ENCODE measurements at places on chromosomes 5 and 9.

- peak; percentile 23 for DNase-seq
Observed at GRCh38 chr5:98839469-98840383, 66.3 kb downstream of the RGMB start.

- DNase-seq, result no peak
Observed at GRCh38 chr5:135222771-135223170, 176.3 kb downstream of the MACROH2A1 start.

GRCh38 chr5:40480392-40480791, 199.3 kb upstream of the PTGER4 start:
- DNase-seq, result peak; percentile 49

GRCh38 chr5:158857976-158858375, 241.7 kb downstream of the EBF1 start:
- DNase-seq, result no peak

DNA sequence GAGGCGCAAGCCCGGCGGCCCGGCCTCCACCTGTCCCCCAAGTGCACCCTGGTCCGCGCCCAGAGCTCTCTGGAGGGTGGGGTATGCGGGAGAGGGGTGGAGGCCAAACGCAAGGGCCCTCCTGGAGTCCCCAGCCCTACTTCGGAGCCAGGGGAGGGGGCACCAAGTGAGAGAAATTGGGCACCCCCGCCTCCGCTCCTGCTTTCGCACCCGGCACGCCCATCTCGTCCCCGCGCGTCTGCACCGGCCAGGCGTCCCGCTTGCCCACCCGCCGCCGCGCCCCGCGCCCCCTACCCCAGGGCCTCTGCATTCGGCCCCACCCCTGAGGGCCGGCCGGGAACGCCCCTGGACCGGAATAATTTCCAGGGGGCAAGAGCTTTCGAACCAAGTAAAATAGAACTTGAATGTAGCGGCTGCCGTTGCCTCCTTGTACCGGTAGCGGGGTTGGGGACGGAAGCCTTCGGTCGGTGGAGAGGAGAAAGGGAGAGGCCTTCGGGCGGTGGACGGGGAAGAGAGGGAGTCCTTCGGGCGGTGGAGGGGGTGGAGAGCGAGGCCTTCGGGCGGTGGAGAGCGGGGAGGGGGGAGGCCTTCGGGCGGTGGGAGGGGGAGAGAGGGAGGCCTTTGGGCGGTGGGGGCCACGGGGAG, 694 bp upstream of the PHPT1 start:
- no peak for DNase-seq

GRCh38 chr5:132297211-132297940, 3.2 kb downstream of the SLC22A4 start:
- DNase-seq, result no peak

DNA sequence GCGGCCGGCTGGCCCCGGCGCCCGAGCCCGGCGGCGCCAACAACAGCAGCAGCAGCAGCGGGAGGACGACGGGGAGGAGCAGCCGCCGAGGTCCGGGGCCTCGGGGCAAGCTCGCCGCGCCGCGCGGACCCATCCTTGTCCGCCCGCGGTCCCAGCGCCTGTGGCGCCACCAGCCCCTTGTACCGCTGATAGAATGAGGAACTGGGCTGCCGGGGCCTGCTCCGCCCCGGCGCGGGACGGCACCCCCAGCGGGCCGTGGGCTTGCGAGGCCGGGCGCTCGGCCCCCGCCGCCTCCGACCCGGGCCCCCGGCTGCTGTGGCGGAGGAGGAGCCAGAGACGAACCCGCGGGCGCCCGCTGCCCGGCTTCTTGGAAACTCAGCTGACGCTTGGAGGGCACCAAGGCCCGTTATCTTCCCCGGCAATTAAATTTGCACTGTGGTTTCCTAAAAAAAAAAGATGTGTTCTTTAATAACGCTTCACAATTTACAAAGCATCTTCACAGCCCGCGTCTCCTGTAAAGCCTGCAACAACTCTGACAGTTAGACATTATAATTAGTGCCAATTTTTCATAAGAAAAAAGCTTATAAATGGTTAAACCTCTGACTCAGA, at the start of gene ARSB:
Gene ARSB, minus strand, starts transcription at position 195 of the 609 bp plus-strand sequence. Its CDS starts 62 bp downstream, at position 133.
- peak; percentile 64 for DNase-seq

DNA sequence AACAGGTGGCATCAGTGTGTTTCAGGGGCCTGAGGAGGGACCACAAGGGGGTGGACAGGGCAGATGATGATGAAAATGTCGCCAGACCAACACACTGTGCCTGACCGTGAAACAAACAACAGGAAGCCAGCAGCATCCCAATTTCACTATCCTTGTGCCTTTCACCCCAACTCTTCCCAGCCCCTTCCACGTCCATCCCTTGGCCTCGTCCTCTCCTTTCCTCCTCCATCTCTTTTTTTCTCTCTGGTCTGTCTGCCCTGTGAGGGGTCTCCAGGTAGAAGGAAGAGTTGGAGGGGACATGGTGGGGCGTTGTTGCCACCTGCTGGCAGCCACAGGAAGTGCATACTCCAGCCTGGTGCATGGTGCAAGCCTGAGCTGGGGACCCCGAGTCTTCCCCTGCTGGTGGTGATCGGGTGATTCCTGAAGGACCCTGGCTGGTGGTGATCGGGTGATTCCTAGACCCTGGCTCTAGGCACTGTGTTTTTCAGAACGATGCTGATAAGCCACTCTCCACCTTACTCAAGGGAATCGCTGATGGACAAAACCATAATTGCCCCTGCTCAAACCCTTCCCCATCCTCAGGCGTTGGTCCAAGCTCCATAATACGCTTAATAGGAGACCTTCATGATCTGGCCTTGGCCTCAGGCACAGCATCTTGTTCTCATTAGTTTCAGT, 21.7 kb upstream of the NSD1 start:
- DNase-seq, result peak; percentile 43

DNA sequence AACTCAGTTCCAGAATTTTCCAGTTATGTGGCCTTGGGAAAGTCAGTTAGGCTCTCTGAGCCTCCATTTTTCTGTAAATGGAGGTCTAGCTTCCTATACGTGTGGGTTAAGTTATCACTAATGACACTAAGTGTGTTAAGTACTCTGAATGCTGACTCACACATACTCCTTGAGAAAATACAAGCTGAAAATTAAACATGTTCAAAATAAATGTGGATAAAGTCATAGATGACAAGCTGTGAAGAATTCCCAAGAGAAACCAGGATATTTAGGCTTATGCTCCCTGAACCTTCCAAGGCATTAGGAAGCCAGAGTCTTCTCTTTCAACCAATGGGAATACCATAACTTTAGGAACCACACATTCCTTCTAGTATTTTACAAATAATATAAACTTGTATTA, 58.1 kb downstream of the ABCA1 start:
- peak; percentile 58 for DNase-seq

DNA sequence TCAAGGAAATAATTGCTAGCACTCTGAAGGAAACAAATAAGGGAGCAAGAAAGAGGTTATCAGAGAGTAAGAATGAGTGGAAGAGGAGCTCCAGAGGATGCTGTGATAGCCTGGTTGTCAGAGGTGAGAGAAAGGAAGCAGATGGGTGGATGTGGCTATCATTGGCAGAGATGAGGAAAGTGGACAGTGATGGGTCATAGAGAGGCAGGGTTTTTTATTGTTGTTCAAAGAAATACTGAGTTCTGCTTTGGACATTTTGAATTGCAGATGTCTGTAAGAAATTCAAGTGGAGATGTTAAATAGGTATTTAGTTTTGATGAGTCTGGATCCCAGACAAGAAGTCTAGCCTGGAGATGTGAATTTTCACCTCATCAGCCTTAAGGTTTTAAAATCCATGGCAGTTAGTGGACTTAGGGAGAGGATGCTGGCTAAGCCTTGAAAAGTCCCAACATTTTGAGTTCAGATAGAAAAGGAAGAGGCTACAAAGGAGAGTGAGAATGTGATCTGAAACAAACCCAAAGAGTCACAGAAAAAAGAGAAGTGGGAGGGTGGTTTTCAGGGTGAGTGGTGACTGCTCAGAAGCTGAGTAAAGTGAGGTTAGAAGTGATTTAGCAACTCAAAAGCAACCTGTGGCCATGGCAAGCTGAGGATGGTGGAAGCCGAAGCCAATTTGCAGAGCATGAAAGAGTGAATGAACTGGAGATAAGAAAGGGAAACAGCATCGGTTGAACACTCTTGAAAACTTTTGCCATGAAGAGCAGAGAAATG, 50.4 kb downstream of the PPIC start:
- DNase-seq, result no peak

DNA sequence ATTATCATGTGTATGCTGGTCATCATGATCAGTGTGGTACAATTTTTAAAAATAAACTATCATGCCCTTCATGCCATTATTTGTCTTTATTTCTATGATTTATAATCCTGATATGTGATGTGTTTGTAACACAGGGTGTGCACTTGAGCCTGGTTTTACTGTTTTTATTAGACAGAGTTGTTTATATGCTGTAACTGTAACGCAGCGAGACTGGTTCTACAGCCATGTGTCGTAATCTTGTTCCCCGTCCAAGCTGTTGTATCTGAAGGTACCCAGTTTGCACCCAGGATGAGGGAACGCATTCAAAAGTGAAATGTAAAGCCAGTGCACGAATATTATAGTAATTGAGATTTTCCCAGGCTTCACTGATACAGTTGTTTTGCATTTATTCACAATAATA, 28.2 kb downstream of the SNX18 start:
- DNase-seq, result no peak

- DNase-seq, result peak; percentile 81
Observed at GRCh38 chr5:109656829-109657228, 32.9 kb upstream of the MAN2A1 start.

GRCh38 chr9:108049671-108050494, 560.3 kb upstream of the KLF4 start:
- no peak for DNase-seq

GRCh38 chr5:112923988-112924387, 2.0 kb upstream of the REEP5 start:
- no peak for DNase-seq

GRCh38 chr9:28607843-28608242, 1034.6 kb upstream of the C9orf72 start:
- DNase-seq, result no peak

GRCh38 chr5:39209924-39210323, 9.4 kb downstream of the FYB1 start:
- no peak for DNase-seq

GRCh38 chr9:130042885-130043653, at the start of gene FNBP1:
Gene FNBP1, minus strand, starts transcription at chr9:130043189. Its CDS starts 214 bp downstream, at chr9:130042975.
- peak; percentile 79 for DNase-seq

DNA sequence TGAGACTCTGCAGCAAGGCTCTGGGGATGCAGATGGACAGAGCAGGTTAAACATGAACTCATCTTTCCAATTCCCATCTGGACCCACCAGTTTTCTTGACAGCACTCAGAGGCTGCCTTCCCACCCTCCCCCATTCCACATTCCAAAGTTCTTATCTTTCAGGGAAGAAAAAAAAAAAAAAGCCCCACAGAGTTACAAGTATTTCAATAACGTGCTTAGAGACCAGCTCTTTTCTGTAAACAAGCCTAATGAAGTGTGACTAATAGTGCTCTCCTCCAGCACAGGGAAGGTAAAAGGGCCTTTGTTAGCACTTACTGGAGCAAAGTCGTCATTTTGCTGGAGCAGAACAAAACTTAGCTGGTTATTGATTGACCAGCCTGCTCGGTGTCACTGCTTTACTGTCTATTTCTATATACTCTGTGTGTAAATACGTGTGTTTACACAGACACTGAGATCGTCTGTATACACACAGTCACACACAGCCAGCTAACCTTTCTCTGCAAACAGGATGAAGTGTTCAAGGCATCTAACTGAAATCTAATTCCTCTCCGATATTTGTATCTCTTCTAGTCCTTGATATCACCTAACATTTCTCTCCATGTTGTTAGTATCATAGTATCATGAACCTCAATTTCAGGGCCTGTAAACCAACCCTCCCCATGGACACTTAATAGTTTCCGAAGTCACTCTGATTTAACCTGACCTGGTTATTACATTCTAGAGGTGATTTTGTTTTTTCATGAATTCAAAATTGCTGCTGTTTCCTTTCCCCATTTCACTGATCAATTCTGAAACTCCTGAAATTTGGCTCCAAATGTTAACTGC, 84.9 kb downstream of the ZNF608 start:
- peak; percentile 90 for DNase-seq

GRCh38 chr5:125660231-125660895, 762.8 kb upstream of the GRAMD2B start:
- DNase-seq, result no peak

DNA sequence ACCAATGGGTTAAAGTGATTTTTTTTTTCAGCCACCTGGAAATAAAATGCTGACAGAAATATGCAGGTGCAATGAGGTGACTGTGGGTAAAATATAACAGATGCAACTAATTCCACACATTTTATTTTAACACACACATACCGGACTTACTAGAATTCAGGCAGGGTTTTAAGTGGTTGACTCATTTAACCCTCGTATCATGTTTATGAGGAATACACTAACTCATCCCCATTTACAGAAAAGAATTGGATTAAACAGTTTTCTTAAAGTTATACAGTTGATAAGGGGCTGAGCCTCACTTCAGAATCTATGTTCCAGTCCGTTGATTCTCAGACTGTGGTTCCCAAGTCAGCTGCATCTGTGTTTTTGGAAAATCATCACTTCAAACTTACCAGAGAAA, 207.5 kb downstream of the CHSY3 start:
- DNase-seq, result no peak

DNA sequence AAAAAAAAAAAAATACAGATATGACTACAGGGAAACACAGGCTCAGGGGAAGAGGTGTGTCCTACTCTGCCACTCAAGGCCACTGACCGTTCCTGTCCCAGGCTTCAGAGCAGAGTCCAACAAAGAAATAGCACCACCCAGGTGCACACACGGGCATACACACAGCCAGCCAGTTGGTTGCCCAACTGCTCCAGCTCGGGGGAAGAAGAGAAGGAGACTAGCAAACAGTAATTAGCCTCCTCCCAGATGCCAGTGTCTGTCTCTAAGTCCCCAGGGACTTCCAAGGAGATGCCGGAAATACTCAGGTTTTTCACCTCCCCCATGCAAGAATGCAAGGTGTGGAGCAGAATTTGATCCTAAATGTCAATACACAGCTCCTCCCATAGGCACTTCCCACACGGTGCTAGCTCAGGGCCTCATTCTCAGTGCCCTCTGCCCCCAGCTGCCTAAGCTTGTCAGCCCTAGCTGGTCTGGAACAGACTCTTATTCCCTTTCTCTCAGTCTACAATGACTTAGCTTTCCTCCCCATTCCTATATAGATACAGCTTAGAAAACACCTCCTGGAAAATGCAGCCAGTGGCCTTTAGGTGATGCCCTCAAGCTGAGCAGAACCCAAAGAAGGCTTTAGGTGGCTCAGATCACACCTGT, 1.7 kb downstream of the MYORG start:
- DNase-seq, result no peak

DNA sequence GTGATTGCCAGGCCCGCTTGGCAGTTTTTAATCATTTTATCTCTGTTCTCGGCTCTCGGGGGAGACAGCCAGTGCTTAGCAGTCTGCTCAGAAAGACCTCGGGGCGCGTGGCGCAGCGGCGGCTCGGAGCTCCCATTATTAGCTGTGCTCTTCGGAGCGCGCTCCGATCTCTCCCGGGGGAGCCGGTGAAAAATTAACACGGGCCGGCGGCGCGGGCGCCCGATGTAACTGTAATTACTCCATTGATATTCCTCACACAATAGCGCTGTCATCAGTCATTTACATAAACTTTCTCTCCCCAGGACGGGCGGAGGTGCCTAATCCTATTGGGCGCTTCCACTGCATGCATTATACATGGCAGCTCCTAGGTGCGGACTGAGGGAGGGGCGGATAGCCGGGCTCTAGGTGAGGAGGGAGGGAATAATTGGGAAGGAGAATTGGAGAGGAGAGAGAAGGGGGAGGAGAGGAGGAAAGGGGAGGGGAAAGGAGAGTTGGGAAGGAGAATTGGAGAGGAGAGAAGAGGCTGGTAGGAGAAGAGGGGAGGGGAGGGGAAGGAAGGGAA, 24.9 kb downstream of the LMX1B start:
- DNase-seq, result no peak

GRCh38 chr5:118551716-118552115, 436.6 kb downstream of the DTWD2 start:
- DNase-seq, result no peak

GRCh38 chr5:109028608-109029299, 281.1 kb downstream of the FER start:
- peak; percentile 39 for DNase-seq

Data from EH (cell line).